ENCODE measurements at places on chromosomes 1 and 21.

- DNase-seq = no peak
Measured at GRCh38 chr1:77824694-77825093, 45.2 kb downstream of the MIGA1 start.

DNA sequence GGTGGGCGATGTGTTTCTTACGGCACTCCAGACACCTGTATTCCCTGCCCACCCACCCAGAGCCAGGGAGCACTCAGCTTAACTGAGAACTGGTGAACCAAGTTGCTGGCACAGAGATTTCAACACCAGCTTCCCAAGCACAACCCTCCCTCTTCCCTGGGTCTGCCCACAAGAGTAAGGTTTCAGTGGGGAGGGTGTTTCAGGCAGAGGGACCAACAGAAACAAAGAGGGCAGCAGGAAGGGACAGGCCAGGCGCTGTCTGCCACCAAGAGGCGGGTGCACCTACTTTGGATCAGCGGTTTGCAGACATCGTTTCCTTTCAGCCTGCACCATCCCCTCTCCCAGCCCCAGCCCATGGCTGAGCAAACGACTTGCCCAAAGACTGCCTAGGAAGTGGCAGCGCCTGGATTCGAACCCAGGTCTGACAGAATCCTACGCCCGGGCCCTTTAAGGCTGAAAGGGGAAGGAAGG lies 21.9 kb upstream of the ALDH4A1 start:
- no peak for DNase-seq

GRCh38 chr1:213247038-213247437 lies 196.0 kb downstream of the RPS6KC1 start:
- no peak for DNase-seq

- DNase-seq = no peak
Measured at GRCh38 chr21:41622831-41623548, 115.0 kb upstream of the TMPRSS2 start.

DNA sequence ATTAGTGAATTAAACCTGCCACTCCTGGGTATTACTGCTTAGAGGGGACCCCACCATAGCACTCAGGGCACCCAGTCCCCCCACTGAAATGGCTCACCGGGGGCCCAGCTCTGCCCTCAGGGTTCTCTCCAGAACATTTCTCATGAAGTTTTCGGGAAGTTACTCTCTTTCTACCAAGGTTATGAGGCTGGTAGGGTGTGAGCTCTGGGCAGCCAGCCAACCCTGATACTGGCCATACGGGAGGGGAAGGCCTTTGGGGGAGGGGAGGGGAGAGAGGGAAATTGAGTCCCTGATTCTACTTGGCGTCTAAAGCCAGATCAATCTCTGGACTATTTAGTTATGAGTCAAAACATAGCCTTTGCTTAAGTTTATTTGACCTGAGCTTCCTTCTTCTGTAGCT lies 12.9 kb upstream of the PDE9A start:
- no peak for DNase-seq

DNA sequence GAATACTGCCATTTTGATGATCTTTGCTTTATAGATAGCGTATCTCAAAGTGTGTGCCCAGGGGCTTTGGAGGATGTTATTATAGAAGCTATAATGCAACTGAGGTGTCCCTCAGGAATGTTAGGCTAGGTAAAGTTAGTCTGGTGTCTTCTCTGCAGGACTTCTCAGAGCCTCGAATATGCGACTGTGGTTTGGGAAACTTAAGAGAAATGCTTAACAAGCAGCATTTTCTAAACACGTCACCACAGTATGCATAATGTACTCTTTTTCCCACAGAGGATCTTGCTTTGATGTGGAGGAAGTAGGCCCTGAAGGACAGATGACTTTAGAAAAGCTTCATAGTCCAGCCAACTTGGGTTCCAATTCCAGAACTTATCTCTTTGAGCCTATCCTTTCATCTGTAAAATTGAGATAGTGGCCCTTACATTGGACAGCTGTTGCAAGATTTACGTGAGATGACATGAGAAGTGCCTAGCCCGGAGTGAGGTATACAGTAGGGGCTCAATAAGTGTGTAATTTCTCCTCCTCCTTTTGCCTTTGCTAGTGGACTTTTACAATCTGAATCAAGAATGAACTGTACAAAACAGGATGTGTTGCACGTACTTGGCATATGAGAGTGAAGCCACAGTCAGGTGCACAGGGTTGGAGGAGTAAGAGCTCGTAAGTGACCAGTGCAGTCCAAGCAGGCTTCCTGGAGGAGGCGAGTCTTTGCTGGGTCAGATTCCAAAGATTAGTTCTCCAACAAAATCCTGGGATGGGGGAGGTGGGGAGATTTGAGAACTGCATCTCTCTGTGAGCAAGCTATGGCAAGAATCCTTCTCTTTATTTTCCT lies 29.7 kb upstream of the TRABD2B start:
- DNase-seq = no peak

- no peak for DNase-seq
Measured at GRCh38 chr1:5151511-5151910, 497.1 kb downstream of the AJAP1 start.

DNA sequence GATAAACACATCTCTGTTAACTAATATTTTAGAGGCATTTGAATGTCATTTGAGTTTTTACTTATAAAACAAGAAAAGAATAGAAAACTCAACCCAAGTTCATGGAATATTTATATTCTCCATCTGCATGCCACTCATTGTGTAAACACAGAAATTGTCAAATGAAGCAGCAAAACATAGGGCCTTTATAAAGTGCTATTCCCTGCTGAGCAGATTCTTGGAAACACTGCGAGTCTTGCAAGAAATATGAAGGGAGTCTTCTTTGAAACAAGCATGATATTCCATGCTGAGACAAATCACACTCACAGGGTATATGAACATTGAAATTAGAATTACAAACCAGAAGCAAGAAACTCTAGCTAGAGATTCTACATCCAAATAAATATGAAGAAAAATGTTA lies 655.8 kb downstream of the BRINP3 start:
- no peak for DNase-seq

All from stimulated activated CD8-positive, alpha-beta memory T cell treated with anti-CD3 and anti-CD28 coated beads, Interleukin-4, amount 100 ng/mL, for 4 hours (primary cell).